Left ventricle myocardium inferior (tissue), 1 donor: ENCODE measurements at places on chromosomes 7 and 10.

- DNase-seq = no peak
Observed at GRCh38 chr7:76051840-76052239, 3.9 kb downstream of the MDH2 start.

DNA sequence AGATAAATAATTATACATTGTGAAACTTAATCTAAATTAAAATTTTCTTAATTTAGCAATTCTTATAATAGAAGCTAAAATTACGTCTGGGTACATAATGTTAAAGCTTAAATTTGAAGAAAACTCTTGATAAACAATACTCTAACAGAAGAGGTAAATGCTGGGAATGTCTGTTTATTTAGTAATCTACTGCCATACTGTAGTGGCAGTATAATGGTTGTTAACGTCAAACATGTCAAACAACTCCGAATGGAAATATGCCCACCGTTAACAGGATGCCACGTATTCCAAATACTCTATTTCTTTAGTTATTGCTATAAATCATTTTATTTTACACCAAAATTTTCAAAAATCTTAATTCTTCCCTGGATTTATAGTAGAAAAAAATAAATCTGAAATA lies 40.0 kb upstream of the PTPN12 start:
- DNase-seq = no peak

- DNase-seq = no peak
Observed at GRCh38 chr10:27258838-27259812, 18.5 kb upstream of the ACBD5 start.

DNA sequence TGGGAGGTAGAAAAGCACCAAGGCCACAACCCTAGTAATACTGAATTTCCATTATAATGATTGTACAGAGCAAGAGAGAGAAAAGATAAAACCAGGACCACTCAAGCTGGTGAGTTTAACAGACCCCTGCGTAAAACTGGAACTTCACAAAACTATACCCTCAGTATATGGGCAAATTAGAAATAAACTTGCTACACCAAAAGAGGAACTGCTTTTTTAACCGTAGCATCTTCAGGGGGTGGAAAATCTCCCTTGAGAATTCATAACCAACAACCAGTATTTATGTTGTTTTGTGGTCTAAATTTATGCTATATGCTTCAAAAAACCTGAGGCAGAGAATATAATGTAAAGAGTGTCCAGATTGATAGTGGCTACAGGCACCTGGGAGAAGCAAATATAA lies 171.2 kb downstream of the SGMS1 start:
- no peak for DNase-seq
